Mesenchymal stem cell (in vitro differentiated cells and primary cell): ENCODE measurements at places on chromosomes 2 and 18.

DNA sequence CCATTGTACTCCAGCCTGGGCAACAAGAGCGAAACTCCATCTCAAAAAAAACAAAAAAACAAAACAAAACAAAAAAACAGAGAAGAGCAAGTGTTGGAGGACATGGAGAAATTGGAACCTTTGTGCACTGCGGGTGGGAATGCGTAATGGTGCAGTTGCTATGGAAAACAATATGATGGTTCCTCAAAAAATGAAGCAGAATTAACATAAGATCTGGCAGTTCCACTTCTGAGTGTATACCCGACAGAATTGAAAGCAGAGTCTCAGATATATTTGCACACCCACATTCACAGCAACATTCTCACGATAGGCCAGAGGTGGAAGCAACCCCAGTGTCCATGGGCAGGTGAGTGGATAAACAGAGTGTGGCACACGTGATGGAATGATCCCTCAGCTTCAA lies 11.0 kb upstream of the RALB start:
- DNase-seq = no peak

DNA sequence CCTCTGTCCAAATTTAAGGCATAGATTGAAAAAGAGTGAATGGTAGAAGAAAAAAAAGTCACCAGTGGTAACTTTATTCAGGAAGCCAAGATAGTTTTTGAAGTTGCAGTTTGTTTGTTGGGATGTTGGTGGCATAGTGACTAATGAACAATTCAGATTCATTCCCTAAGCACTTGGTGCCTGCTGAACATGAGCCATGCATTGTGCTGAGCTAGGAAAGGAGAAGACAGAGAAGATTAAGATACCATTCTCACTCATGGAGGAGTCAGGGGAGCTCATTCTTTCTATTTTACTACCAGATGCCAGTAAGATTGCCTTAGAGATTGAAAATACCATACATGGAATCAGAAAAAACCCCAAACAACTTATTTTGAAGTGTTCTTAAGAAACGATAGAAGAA lies 25.1 kb downstream of the MEIS1 start:
- no peak for DNase-seq

GRCh38 chr2:172328103-172328841 lies 99.1 kb upstream of the ITGA6 start:
- DNase-seq = no peak

GRCh38 chr2:216904554-216904953 lies 44.7 kb upstream of the TNP1 start:
- no peak for DNase-seq

DNA sequence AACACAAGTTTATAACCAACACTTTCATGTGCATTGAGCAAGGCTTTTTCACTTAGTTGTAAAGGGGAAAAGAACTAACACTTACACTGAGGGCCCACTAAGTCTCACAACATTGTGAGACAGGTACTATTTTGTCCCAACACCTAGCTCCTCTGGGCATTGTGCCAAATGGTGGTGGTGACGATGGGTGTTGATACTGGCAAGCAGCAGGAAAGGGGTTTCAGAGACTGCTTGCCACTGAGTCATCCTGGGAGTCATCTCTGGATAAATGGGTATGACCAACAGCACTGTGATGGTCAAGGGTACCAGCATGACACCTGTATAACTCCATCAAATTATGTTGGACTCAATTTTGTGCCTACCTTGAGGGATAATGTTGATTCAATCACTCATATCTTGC lies 138.8 kb upstream of the ITGA6 start:
- no peak for DNase-seq

- DNase-seq = no peak
These were observed 95.5 kb downstream of the CABYR start for GRCh38 chr18:24234330-24234729.

DNA sequence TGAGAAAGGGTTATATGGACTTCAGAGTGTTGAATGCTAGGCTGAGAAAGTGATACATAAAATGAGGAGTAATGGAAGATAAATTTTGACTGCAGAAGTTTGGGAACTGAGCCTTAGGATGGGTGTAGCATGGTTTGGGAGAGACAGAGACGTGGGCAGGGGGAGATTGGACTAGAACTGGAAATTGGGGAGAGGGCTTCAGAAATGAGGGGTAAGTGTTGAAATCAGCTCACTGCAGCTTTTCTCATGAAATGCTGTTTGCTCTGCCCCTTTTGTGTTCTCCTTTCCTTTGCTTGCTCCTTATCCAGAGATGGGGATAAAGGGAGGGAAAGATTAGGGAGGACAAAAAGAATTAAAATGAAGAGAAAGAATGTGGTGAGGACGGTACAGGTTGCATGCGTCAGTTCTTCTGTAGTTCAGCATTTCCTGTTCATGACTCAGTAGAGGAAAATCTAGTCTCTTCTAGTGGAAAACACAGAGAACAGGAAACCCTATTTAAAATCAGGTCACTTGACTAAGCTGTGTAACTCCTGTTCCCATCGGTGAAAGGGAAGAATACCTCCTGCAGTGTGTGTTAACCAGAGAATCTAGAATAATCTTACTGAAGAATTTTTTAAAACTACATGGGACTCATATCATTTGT lies 105.6 kb downstream of the CRIM1 start:
- DNase-seq = peak; percentile 91

DNA sequence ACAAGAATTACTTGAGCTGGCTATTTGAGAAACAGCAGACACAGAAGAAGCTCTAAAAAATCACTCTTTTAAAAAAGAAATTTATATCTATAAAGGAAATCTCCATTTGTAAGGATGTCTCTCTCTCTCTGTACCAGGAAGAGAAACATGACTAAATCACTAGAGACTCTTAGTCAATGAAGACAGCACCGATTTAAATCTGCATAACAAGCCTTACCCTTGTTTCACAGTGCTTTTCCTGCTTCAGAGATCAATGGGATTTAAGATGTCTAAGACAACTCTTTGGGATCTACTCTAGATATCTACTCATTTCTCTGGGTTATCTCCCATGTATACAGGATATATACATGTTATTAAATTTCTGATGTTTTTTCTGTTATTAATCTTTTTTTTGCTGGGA lies 359.2 kb upstream of the RND3 start:
- DNase-seq = no peak

GRCh38 chr2:33278245-33278943 lies 198.1 kb upstream of the RASGRP3 start:
- DNase-seq = no peak

- no peak for DNase-seq
These were observed 110.6 kb upstream of the PXDN start for GRCh38 chr2:1854729-1855547.

DNA sequence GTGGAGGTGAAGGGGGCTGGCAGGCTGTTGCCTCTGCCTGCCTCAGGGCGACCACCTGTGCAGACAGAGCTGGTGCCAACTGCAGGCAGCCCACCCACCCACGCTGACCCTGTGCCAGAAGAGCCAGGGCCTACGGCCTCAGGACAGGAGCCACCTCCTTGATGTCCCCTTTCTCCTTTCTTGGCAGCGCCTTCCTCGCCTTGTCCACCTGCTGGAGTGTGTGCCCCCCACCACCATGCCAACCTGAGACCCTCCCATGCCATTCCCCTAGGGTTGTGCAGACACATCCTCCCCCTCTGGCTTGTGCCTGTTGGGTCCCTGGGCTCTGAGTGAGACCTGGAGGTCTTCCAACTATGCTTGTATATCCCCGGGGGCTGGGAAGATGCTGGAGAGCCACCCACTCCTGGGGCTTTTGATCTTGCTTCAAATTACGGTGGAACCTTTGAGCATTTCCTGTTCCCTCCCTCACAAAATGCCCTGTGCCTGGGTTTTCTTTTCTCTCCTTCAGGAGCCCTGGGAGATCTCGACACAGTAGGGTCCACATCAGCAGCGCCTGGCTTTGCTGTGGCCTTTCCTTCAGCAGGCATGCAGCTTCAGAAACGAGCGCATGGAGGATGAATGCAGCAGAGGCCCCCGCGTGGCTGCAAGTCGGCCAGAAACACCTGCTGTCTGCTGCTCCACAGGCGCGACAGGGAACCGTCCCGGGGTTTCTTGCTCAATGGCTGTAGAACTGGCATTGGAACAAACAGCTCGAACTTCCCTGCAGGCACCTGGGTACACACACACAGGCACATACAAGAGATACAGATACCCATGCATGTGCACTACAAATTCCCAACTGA lies 65.9 kb upstream of the SH3RF3 start:
- DNase-seq = no peak

DNA sequence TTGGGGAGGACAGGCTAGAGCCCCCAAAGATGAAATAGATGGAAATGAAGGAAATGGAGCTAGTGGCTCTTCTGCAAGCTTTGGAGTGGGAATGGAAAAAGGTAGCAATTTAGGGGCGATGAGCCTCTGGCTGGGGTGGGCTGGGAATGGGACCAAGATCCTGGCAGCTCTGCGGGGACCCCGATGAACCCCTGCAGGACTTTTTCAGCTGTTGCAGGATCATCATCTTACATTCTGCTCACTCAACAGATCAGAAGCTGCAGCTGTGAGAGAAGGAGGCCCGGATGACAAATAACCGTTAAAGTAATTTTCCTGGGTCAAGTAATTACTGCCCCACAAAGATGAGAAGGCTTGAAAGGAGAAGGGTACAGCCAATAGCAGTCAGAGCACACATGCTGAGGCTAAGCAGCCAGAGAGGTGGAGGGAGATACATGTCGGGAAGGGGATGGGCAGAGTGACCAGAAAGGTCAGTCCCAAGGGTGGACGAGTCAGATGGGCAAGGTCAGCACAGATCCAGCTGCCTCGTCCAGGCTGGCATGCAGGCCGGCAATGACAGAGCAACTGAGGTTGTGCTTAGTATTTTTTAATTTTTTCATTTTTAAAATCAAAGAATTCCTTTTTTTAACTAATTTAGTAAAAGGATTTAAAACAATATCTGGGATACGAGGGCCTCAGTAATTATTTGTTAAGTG lies 245.0 kb upstream of the RAB6C start:
- no peak for DNase-seq

DNA sequence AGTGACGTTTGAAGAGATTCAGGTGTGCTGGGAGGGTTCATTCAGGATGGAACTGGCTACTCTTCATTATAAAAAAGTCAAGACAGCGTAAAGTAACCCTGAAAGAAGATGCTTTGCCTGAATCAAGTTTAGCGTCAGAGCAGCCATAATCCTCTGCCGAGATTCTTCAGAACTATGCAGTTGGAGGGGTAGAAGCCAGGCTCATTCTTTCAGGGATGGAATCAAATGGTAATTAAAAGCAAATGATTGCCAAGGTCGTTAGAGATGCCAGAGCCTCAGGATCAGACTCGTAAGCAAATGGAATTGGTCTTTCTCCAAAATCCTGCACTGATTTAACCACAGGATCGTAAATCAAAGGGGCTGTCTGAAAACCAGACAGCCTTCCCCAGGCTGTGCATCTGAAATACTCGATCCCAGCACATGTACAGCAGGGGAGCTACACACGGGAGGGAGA lies 21.9 kb downstream of the APCDD1 start:
- DNase-seq = peak; percentile 21

DNA sequence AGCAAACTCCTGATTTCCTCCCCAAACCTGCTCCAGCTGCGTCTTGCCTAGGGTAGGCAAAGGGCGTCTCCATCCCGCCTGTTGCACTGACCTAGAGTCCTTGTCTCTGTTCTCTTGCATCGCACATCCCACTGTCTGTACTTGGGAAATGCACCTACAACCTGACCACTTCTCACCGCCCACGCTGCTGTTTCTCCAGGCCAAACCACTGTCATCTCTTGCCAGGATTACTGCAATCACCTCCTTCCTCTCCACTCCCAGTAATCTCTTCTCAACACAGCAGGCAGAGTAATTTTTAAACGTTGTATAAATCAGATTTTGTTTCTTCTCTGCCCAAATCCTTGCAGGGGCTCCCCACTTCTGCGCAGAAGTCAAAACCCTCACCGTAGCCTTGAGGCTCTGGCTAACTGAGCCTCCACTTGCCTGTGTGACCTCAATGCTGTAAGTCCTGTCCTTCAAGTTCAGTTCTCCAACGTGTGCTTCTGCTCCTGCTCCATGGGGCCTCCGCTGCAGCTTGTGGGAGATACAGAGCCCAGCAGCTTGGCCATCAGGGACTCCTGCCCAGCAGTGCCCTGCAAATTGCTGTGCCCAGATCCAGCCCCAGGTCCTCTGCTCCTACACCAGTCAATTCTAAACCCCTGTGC lies 27.7 kb upstream of the SEMA4C start:
- no peak for DNase-seq

- DNase-seq = no peak
These were observed 97.1 kb upstream of the EPB41L3 start for GRCh38 chr18:5640939-5641338.

GRCh38 chr18:74679006-74679678 lies 81.5 kb downstream of the ZNF407 start:
- no peak for DNase-seq

DNA sequence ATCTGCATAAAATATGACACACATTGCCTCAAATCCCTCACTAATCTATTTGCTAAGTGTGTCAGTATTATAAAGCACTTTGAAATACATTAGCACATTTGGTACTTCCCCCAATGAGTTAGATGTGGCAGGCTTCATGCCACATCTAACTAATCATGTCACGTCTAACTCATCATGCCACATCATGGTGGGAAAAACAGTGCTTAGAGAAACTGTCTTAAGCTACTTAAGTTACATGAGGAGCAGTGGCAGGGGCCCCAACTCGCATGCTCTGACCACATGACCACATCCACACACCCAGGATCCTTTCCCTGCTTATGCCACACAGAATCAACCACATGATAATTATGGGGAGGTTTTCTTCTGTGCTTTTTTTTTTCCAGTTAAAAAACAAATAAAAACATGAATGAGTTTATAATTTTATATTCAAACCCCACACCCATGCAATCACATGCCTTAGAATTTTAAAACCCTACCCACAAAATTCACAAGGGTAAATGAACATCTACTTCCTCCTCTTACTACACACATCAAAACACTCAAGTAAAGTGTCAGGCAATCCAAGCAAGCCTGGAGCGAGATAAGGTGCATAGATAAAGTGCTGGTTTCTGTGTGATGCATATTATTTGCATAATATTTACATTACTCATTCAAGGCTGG lies 1.6 kb downstream of the ABCA12 start:
- peak; percentile 18 for DNase-seq

- DNase-seq = peak; percentile 66
These were observed 160.1 kb downstream of the PARD3B start for GRCh38 chr2:204705243-204705932.

DNA sequence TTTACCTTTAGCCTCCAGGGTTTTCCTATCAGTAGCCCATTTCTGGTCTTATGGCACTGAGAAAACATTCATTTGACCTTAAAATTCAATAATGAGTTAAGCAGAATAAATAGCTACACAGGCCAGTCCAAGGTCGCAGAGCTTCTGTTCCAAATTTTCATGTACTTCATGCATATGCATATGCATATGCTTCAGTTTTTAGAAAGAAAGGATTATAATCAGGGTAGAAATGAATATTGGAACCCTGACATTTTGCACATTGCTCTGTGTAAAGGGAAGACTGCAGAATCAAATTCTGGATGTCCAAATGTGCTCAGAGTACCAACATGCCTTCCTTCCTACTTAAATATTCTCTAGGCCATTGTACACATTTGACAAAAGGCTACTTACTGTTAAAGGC lies 104.9 kb downstream of the DPP4 start:
- DNase-seq = no peak

DNA sequence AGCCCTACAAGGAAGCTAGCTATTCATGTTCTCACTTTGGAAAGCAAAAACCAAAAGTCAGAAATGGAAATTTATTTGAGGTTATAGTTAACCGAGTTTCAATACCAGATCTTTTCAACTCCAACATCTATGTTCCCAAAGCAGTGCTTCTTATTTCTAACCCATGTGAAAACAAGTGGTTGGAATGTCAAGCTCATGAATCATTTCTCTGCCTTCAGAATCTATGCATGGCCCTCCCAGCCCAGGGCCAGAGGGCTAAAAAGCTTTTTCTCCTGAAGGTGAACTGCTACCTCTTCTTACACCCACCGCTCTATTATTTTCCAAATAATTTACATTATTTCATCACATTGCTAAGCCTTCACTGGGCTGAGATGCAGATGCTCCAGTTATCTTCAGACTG lies 158.4 kb downstream of the SP3 start:
- no peak for DNase-seq
